ENCODE measurements at places on chromosomes 2 and 18. TPM values are rescaled to one million over a fixed set of nuclear protein-coding genes. Genes with fewer than 3 reads are reported as not detected.

GRCh38 chr2:142484111-142484510, 353.3 kb upstream of the LRP1B start:
- no peak for DNase-seq

GRCh38 chr2:232038881-232039485, 77.5 kb downstream of the DIS3L2 start:
- no peak for DNase-seq

DNA sequence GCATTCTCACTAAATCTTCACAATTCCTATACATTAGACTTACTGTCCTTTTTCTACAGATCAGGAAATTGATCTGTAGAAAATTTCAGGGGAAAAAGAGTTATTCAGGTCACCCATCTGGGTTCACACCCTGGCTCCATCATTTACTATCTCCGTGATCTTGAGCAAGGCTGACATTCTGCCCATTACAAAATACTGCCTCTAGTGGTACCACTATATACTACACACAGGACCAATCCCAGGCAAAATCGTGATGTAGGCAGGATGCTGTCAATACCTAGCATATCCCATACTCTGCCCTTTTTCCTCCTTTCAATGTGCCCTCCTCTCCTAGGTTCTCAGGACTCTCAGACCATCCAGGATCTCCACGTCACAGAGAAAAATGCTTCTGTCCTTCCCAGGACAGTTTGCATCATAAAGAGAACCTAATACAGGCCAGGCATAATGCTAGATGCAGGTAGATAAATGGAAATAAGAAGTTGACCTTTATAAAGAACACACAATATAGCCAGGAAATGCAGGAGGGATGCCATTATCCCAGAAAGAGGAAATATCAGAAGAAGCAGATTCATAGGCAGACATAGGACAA, 101.9 kb downstream of the CDH20 start:
- peak; percentile 10 for DNase-seq

DNA sequence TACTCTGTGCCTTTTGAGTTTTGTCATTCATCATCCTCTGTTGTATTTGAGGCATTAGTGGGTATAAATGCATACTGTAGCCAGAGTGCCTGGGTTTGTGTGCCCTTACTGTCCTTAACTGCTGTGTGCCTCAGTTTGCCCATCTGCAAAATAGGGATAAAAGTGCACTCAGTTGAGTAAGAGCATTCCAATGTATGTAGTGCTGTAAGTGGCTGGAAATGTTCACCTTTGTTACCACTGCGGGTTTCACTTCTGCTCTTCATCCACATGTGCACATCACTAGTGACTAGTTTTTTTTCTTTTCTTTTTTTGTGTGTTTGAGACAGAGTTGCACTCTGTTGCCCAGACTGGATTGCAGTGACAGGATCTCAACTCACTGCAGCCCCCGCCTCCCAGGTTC, 39.9 kb downstream of the PLEKHB2 start:
- no peak for DNase-seq

GRCh38 chr2:70328921-70329561, 27.2 kb upstream of the FAM136A start:
- DNase-seq = no peak

The RAB31 gene
- polyA plus RNA-seq = 13.8 TPM

DNA sequence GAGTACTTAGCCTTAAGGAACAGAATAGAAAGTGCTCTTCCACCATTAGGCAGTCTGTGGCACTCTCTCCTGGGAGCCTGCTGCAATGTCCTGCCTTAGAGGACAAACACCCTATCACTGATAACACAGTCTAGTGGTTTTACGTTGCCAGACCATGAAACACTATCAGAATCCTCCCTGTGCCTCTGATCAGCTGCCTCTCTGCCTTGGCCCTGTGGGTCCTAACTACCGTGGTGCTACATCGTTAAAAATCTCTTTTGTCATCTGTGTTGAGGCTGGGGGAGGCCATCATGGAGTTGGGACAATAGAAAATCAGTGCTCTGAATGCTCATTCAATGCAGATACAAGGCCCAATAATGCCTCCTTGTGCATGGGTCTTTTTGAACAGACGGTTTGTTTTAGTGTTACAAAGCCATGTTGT, 11.9 kb upstream of the APCDD1 start:
- no peak for DNase-seq

The CCL20 gene
- polyA plus RNA-seq = not detected

- peak; percentile 85 for DNase-seq
Observed at GRCh38 chr2:215736653-215737290, 276.6 kb downstream of the MREG start.

The EHD3 gene
- 29.1 TPM for polyA plus RNA-seq

The LCT gene
- not detected for polyA plus RNA-seq

DNA sequence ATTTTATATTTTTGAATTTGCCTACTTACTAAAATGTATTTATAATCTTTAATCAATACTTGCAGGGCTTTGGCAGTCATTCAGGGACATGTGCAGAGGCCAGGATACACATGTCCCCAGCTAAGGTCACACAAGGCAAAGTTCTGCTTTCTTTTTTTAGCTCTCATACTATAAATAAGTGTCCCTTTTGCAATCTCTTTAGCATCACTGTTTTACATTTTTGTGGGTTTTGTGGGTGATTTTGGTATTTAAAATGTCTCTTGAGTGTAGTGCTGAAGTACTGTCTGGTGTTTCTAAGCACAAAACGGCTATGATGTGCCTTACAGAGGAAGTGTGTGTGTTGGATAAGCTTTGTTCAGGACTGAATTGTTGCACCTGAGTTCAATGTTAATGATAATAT, 309.0 kb upstream of the GULP1 start:
- peak; percentile 92 for DNase-seq

GRCh38 chr2:51918113-51918512, 886.2 kb upstream of the NRXN1 start:
- DNase-seq = peak; percentile 6

The RTN4 gene
- polyA plus RNA-seq = 466 TPM

The TUBA4B gene
- polyA plus RNA-seq = not detected

- no peak for DNase-seq
Observed at GRCh38 chr2:232447091-232447620, 8.8 kb upstream of the ALPI start.

The EML6 gene
- 0.19 TPM for polyA plus RNA-seq

DNA sequence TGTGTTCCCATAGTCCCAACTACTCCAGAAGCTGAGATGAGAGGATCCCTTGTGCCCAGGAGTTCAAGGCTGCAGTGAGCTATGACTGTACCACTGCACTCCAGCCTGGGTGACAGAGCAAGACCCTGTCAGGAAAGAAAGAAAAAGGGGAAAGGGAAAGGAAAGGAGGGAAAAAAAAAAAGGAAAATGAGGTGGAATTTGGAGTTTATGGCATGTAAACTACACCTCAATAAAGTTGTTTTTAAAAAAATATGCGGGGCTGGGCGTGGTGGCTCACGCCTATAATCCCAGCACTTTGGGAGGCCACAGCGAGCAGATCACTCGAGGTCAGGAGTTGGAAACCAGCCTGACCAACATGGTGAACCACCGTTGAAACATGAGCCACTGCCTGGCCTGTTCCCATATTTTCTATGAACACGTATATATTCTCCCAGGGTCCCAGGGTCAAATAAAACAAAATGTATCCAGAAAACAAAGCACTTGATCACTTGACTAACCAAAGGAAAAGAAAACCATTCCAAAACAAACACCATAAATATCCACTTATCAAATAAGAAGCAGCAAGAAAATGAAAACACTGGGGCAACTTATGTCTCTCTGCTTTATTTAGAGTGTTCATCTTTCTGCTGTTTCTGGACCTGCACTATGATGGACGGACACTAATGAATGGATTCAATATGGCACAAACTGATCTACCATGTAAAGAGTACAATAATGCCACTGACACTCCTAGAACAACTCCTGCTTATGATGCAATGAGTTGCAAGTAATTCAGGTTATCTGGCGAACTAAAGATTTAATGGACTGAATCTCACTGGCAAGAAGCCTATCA, 56.8 kb downstream of the ASXL2 start:
- peak; percentile 20 for DNase-seq

GRCh38 chr2:44996356-44996755, 12.9 kb downstream of the SIX2 start:
- DNase-seq = no peak

- DNase-seq = no peak
Observed at GRCh38 chr2:218895326-218895725, 14.7 kb downstream of the WNT10A start.

The RNF144A gene
- polyA plus RNA-seq = 0.47 TPM

- DNase-seq = no peak
Observed at GRCh38 chr18:48806551-48807261, 144.1 kb downstream of the SMAD7 start.

DNA sequence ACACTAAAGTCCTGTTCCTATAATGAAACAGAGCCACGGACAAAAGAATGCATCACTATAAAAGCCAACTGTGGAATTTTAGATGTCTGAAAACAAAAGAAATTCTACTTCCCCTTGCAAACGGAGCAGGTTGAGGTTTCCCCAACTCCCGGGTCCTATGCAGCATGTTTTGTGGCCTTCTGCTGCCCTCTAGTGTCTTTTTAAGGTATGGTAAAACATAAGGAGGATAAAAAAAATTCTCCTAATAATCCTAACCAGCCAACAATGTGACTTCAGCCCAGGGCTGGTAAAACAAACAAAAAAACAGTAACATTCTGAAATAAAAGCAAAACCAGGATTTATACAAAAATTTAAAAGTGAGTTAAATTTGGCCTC, 539.5 kb downstream of the NRXN1 start:
- peak; percentile 65 for DNase-seq

The ANKRD36B gene
- 3.2 TPM for polyA plus RNA-seq

The AMER3 gene
- not detected for polyA plus RNA-seq

The RNF152 gene
- polyA plus RNA-seq = 7.5 TPM

The CNTNAP5 gene
- polyA plus RNA-seq = not detected

The TSPYL6 gene
- not detected for polyA plus RNA-seq

GRCh38 chr2:58449286-58450010, 208.3 kb upstream of the FANCL start:
- DNase-seq = no peak

DNA sequence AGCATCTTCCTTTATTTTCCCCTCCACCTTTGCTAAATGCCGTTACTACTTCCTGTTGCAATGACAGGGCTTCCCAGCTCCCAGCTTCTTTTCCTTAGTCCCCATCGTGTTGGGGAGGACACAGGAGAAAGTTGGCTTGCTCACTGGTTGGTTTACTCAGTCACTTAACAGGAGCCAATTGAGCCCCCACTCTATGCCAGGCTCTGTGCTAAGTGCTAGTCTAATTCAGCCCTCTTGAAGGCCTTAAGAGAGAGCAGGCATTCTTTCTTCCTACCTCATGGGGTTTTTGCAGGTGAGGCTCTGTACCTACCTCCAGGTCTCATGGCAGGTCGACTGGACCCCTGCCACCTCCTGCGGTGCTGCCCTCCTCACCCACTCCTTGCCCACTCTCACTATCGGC, 20.1 kb downstream of the TANC1 start:
- DNase-seq = no peak

DNA sequence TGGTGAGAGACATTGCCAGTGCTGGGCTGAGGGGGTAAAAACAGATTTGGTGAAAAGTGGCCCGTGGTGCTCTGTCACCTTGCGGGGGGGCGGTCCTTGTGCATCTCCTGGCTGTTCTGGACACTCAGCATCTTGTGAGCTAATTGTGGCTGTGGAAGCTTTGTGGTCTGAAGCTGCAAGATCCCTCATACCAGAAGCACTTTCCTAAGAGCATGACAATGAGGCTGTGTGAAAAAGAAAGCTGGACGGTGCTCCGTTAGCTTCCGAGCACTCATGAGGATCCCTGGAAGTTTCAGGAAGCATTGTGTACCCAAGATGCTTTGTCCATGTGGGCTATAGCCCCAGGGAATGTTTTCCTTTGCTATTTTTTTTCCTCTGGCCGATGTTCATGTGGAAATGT, 74.5 kb downstream of the CABLES1 start:
- DNase-seq = no peak

DNA sequence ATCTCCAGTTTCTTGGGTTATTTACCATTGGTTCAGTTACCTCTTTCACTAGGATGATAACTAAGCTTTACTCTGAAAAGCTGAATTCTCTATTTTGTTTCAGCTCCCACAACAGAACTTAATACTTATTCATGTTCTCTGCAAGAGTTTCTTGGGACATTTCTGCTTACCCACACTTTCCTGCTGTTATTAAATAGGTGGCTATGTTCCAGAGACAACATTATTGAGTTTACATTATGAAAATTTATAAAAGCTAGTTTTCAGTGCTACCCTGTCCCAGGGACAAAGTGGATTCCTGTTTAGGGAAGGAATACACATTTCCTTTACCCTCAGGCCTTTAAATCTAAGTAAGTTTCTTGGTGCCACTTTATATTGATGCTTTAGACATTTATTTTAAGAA, 7.0 kb upstream of the GPD2 start:
- no peak for DNase-seq

- DNase-seq = no peak
Observed at GRCh38 chr2:233093166-233093448, 33.0 kb downstream of the INPP5D start.

The CXCR4 gene
- polyA plus RNA-seq = not detected

GRCh38 chr18:37251679-37252078, 313.9 kb downstream of the CELF4 start:
- DNase-seq = no peak

- peak; percentile 27 for DNase-seq
Observed at GRCh38 chr18:13178976-13179375, 39.6 kb upstream of the LDLRAD4 start.

The RNF138 gene
- polyA plus RNA-seq = 18.1 TPM

- DNase-seq = peak; percentile 93
Observed at GRCh38 chr2:42141687-42142546, 27.2 kb upstream of the EML4 start.

GRCh38 chr2:47300609-47301276, 102.2 kb upstream of the MSH2 start:
- DNase-seq = no peak

The ITPRIPL1 gene
- 0.99 TPM for polyA plus RNA-seq

DNA sequence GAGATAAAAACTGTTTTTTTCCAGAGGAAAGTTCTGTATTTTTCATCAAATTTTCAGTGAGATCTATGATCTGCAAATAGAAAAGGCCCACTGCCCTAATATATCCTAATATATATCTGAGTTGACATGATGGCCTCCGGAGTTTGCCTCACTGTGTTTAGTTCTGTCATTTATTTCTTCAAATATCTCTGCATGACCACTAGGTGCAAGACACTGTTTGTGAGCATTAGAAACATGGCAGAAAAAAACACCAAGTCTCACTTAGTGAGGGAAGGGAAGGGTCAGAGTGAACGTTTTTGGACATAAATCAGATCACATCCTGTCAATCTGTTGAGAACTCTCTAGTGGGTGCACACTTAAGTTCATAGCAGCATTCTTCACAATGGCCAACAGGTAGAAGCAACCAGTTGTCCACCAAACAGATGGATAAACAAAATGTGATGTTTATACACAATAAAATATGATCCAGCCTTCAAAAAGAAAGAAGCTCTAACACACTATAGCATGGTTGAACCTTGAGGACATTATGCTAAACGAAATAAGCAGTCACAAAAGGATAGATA, 53.4 kb downstream of the SPIRE1 start:
- DNase-seq = no peak

The TBR1 gene
- 0.06 TPM for polyA plus RNA-seq

GRCh38 chr2:55425431-55425831, 5.8 kb upstream of the CCDC88A start:
- peak; percentile 94 for DNase-seq

Data from IMR-90 (cell line).